Sciatic nerve (tissue), 2 donors: ENCODE measurements at places on chromosomes 4 and X. TPM values are rescaled to one million over a fixed set of nuclear protein-coding genes. Genes with fewer than 3 reads are reported as not detected.

Gene ADRA2C
- total RNA-seq = 4.8 TPM

Gene HADH
- 39.5 TPM for total RNA-seq

Gene COQ2
- total RNA-seq = 9.4 TPM

Gene CT45A1
- not detected for total RNA-seq

Gene NDP
- total RNA-seq = 4.1 TPM

Gene WNK3
- total RNA-seq = 2.4 TPM

Gene P2RY10
- total RNA-seq = 1.8 TPM

Gene C4orf36
- total RNA-seq = 0.49 TPM

Gene DMRTC1
- total RNA-seq = not detected

Gene F11
- total RNA-seq = not detected

Gene F8A3
- total RNA-seq = not detected

DNA sequence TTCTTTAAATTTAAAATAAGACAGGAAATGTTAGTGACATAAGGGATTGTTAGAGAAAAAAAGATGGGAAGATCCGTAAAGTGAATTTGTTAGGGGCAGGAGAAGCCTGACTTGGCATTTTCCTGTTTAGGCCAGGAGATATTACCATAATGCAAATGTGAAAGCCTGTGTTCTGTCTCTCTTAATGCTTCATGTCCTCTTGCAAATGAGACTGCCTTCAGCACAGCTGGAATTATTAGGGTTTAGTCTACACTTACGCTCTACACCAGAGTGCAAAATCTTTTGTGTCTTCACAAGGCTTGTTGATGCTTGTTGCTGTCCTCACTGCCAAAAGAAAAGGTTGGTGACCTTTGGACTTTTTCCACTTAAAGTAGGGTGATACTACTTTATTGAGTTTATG lies 56.8 kb downstream of the JADE1 start:
- no peak for DNase-seq

GRCh38 chr4:91914176-91914804 lies 389.5 kb upstream of the GRID2 start:
- no peak for DNase-seq

DNA sequence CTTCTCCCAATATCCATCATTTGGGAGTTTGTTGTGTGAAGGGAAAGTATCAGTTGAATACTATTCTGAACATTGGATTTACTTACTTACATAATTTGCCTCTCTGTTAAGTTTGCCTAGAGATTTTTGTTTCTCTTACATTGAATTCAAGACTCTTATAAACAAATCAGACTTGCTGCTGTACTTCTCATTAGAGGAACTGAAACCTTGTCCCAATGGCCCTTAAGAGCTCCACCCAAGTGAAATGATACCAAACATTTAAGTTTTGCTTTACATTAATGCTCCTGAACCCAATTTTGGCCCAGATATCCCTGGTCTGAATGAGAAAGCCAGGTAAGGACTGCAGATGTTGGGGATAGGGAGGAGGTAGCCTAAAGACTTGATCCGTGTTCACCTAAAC lies 32.0 kb downstream of the HAND2 start:
- no peak for DNase-seq

DNA sequence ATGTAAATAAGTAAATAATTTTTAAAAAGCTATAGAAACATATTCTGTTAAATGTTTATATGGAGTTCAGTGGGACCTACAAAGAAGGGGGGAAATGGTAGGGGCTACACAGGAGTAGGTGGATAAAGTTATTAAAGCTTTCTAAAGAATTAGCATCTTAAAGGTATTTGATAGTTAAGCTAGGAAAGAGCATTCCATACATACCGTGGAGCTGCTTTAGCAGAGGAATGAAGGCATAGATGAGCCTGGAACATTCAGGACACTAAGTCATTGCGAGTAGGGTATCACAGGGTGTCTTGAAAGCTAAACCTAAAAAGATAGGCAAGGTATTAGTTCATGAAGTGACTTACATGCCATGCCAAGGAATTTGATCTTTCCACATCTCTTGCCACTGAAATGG lies 60.4 kb downstream of the SLC10A6 start:
- no peak for DNase-seq

- DNase-seq = no peak
Measured at GRCh38 chr4:145847764-145848163, 90.9 kb downstream of the ZNF827 start.

GRCh38 chr4:177041356-177041755 lies 248.6 kb upstream of the VEGFC start:
- no peak for DNase-seq

DNA sequence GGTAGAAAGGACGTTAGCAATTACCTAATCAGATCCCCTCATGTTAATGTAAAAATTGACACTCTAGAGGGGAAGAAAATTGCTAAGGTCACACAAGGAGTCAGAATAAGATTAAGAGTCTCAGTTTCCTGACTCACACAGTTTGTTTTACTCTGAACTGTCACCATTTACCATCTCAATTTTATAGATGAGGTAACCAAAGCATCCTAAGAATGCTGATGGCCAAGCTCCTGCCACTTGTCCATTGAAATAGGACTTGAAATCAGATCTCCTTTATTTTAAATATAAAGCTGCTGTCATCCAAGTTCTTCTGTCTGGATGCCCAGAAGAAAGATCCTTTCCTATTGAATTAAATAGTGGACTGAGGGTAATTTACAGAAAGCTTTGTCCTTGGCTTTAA lies 114.8 kb upstream of the VAMP7 start:
- DNase-seq = no peak

DNA sequence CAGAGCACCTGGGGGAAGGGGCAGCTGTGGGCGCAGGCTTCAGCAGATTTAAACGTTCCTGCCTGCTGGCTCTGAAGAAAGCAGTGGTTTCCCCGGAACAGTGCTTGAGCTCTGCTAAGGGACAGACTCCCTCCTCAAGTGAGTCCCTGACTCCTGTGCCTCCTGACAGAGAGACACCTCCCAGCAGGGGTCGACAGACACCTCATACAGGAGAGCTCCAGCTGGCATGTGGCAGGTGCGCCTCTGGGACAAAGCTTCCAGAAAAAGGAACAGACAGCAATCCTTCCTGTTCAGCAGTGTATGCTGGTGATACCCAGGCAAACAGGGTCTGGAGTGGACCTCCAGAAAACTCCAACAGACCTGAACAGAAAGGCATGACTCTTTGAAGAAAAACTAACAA lies 68.1 kb downstream of the ZC4H2 start:
- DNase-seq = no peak

GRCh38 chr4:46645126-46645525 lies 255.2 kb upstream of the GABRA2 start:
- no peak for DNase-seq

DNA sequence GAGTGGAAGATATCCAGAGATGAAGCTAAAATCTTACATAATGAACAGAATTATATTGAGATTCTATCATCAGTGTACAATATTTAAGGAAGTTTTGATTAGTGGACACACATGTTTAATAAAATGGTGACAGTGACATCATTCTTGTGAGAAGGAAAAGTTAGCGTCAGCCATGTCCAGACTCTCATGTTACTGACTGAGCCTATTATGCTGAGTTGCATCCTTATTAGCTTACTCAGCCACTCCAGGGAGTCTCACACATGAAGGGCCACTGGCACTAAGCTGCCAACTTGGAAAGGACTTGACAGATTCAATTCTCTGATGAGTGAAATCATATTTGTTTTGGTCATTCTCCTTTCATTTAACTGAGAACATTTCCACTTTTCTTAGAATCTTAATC lies 170.6 kb downstream of the BANK1 start:
- no peak for DNase-seq

GRCh38 chr4:3375688-3376087 lies 66.1 kb upstream of the HGFAC start:
- no peak for DNase-seq
